Omental fat pad (tissue), 4 donors: ENCODE measurements at places on chromosomes 11 and 22. TPM values are rescaled to one million over a fixed set of nuclear protein-coding genes. Genes with fewer than 3 reads are reported as not detected.

The MOB2 gene
- 31.2 TPM for total RNA-seq

The PTPRJ gene
- total RNA-seq = 9.8 TPM

The OR10A2 gene
- total RNA-seq = not detected

The MPZL2 gene
- 6.8 TPM for total RNA-seq

The ALG12 gene
- total RNA-seq = 13.8 TPM

The SCGB1A1 gene
- not detected for total RNA-seq

The SYT13 gene
- not detected for total RNA-seq

The PAAF1 gene
- total RNA-seq = 10.0 TPM

GRCh38 chr11:112617098-112617425, 344.2 kb upstream of the NCAM1 start:
- DNase-seq = no peak

DNA sequence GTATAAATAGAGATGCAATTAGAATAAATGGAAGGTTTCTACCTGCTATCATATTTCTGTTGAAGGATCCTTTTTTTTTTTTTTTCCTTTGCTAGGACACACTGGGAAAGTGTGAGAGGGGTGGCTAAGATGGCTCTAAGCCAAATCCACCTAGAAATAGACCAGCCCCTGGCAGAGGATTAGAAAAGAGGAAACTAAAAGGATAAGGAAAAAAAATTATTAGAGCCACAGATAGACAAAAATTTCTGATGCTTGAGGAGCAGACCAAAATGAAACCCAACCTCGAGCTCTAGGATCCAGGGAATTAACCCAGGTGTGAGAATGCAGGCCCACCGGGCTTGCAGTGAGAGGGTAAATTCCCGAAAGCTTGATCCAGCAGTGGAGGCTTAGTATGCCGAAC, 262.3 kb downstream of the CADM1 start:
- DNase-seq = no peak

DNA sequence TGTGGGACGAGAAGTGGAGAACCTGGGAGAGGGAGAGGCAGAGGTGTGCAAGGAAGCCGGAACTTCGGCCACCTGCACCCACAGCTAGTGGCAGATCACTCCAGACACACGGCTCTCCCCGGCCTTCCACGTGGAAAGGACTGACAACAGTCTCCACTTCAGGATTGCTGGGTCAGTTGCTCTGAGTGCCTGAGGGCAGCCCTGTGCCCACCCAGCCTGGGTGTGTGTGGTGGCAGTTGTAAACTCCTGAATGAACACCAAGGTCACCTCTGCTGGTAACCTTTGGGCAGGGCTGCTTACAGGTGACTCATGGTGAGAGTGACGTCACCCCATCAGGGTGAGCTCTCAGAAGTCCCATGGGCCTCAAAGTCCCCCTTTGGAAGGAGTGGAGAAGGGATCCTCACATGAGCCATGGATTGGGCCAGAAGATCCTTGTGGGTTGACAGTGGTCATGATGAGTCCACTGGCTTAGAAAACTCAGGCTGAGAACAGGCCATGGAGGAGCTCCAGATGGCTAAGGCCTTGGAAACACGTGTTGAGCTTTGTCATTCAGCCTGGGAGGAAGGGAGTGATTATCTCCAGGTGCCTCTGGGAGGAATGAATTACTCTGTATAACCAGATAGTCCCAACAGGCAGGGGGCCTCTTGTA, 71.3 kb downstream of the BCR start:
- DNase-seq = no peak

DNA sequence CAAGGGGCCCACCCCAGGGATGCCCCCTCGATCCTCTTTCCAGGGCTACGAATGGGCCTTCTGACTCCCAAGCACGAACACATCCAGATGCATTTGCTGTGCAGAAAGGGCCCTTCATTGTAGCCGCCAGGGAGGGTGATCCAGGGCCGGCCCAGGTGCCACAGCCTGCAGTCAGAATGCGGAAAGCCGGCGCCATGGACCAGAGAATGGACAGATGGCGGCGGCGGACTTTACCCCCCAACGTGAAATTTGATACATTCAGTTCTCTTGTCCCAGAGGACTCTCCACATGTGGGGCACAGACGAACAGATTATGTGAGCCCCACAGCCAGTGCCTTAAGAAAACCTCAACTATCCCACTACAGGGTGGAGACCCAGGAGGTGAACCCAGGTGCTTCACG, 87.2 kb downstream of the KIAA1671 start:
- no peak for DNase-seq

DNA sequence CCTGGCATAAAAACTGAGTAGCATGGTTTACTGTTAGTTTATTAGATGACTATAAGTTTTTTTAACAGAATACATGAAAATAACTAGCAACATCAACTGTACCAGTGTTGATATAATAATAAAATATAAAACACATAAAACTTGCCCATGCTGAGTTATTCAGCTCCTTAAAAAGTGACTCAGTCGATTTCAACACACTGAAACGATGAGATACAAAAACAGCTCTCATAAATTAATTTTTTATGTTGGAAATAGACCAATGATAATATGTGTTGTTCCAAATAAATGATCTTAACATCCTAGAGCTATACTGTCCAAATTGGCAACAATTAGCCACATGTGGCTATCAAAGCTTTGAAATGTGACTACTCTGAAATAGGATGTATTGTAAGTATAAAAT, 15.9 kb downstream of the PDGFD start:
- DNase-seq = no peak

- DNase-seq = no peak
These were observed 910.4 kb downstream of the METTL15 start for GRCh38 chr11:29018631-29019030.

GRCh38 chr22:44566911-44567310, 68.9 kb upstream of the RTL6 start:
- peak; percentile 18 for DNase-seq

DNA sequence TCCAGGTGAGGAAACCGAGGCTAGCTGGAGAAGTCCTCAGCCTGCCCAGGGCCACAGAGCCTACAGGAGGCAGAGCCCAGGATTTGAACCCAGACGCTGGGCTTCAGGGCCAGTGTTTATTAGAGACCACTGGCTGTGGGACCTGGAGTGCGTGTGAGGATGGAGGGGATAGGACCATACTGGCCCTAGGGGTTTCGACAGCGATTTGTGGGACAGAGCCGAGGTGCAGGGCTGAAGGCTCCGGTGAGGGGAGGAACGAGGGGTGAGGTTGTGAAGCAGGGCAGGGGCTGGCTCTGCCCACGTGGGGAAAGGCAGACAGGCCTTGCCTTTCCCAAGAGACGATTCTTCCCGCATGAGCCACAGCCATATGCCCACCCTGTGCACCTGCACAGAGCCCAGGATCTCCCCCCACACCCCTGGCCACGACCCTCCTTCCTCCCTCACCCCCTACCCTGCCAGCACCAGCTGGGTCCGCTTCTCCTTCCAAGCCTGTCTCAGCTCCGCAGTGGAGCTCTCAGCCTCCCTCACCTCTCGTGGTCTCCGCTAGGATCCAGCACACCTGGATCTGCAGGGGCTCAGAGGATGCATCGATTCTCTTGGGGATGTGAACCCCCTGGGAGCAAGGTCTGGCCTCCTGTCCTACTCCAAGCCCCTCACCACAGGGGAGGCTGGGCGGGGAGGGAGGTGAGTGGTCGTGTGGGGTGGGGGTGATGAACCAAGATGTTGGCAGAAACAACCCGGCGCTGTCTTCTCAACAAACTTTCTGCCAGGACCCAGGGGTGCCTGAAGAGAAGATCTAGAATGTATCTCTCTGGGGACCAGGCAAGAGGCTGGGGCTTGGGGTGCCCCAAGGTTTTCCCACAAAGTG, 58.4 kb downstream of the RTL6 start:
- DNase-seq = no peak

GRCh38 chr22:24543679-24544243, 11.2 kb downstream of the GUCD1 start:
- DNase-seq = no peak

DNA sequence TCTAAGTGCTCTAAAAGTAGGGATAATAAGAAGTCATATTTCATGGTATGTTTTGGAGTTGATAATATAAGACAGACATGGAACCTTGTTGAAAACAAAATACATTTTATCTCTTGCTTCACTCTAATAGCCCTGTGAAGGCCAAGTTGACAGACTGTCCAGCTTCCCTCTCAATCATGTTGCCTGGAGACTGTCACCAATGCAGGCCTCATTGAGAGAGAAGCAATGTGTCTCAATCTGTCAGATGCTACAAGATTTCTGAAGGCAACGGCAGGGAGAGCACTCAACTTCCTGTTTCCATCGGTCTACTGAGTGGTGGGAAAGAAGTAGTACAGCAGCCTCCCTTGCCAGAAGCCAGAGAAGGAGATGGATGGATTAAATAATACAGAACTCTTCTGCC, 23.6 kb upstream of the FJX1 start:
- no peak for DNase-seq

DNA sequence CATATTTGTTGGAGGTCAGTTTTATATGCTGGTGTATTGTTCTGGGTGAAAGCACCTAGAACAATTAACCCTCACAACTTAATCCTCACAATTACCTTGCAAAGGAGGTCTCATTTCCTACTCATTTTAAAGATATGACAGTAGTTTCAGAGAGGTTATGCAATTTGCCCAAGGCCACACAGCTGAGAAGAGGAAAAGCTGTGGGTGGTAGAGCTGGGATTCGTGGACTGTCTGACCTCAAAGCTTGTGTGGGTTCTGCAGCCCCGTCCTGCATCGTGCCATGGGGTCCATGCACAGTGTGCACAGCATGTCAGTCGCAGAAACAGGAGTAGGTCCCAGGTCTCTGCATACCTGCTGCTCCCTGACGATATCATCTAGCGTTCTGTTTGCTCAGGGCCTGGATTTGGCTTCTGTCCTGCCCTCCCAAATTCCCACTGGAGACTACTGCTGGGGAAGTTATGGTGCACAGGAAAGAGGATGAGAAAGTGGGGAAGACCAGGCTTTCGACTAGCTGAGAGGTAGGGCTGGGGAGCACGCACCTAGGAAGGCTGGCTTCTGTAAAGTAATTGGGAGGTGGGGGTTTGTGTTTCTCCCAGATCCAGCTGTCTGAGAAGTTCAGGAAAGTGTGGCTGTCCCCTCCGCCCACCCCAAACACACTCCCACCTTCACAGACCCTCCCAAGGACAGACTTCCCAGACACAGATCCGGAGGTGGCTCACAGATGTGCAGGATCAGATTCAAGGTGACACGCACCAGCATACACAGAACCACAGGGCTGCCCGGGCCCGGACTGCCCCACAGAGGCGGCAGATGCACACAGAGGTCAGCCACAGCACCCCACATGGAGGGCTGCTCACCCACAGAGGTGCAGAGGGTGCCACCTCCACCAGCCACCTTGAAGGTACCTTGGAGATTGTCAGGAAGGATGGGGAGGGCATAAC, 2.0 kb downstream of the BACE1 start:
- no peak for DNase-seq

- no peak for DNase-seq
These were observed 13.1 kb upstream of the TCF20 start for GRCh38 chr22:42283278-42284201.

GRCh38 chr11:41446107-41446506, 13.3 kb downstream of the LRRC4C start:
- no peak for DNase-seq

DNA sequence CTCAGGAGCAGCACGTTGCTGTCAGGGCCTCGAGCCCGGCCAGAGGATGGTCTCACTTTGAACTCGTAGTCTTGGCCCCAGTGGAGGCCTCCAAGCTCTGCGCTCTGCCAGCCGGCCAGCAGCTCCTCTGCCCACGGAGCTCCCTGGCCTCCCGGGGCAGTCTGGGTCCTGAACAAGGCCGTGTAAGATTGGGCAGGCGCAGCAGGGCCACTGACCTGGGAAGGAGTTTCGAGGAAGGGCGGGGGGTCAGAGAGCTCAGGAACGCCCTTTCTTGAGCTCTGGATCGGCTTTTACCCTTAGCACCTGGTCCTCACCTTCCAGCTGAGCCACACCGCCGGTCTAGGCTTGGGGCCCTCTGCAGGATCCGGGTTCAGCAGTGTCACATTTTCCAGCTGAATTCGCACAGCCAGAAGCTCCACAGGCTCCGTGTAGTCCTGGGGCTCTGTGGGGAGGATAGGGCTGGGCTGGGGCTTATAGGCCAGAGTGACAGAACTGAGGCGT, 2.1 kb downstream of the ROBO4 start:
- DNase-seq = no peak
